ENCODE measurements at places on chromosomes 16 and 17. TPM values are rescaled to one million over a fixed set of nuclear protein-coding genes. Genes with fewer than 3 reads are reported as not detected.

Gene CCL4L2
- not detected for polyA plus RNA-seq

Gene KRT28
- not detected for polyA plus RNA-seq

Gene CD7
- 4.4 TPM for polyA plus RNA-seq

Gene UBE2Z
- polyA plus RNA-seq = 58.1 TPM

Gene RAMP2
- polyA plus RNA-seq = not detected

Gene TRPV3
- 2.2 TPM for polyA plus RNA-seq

Gene TRPV2
- polyA plus RNA-seq = 73.6 TPM

Gene TAT
- not detected for polyA plus RNA-seq

Gene TP53TG3D
- not detected for polyA plus RNA-seq

Gene HOXB7
- polyA plus RNA-seq = not detected

Gene OR3A3
- polyA plus RNA-seq = not detected

Gene GRAPL
- 10.1 TPM for polyA plus RNA-seq

Gene NUP88
- polyA plus RNA-seq = 188 TPM

Gene MPV17L
- polyA plus RNA-seq = 0.04 TPM

Gene CACNG1
- not detected for polyA plus RNA-seq

Gene FOXL1
- polyA plus RNA-seq = not detected

Gene USH1G
- not detected for polyA plus RNA-seq

Gene EVPLL
- polyA plus RNA-seq = not detected

Gene FOXN1
- not detected for polyA plus RNA-seq

Gene GCGR
- polyA plus RNA-seq = not detected

Gene CCL16
- not detected for polyA plus RNA-seq

Gene QRICH2
- polyA plus RNA-seq = 0.14 TPM

Gene GRIN2A
- not detected for polyA plus RNA-seq

Gene BAIAP3
- 26.0 TPM for polyA plus RNA-seq

Gene KATNIP
- polyA plus RNA-seq = 7.1 TPM

Gene PRSS8
- polyA plus RNA-seq = not detected

Gene TEX19
- polyA plus RNA-seq = 0.36 TPM

Gene CX3CL1
- polyA plus RNA-seq = not detected

Gene KRT35
- not detected for polyA plus RNA-seq

Gene BICDL2
- not detected for polyA plus RNA-seq

Gene PPY
- not detected for polyA plus RNA-seq

Gene ATF7IP2
- polyA plus RNA-seq = 75.3 TPM

Gene TBC1D3G
- polyA plus RNA-seq = not detected

Gene PNMT
- polyA plus RNA-seq = not detected

Gene SPATA22
- not detected for polyA plus RNA-seq

Gene SOST
- not detected for polyA plus RNA-seq

Gene UTS2R
- polyA plus RNA-seq = not detected

Gene CCL22
- 0.20 TPM for polyA plus RNA-seq

Gene CD300LB
- not detected for polyA plus RNA-seq

Gene C17orf58
- 1.6 TPM for polyA plus RNA-seq

Gene GLP2R
- polyA plus RNA-seq = not detected

Gene RND2
- 0.05 TPM for polyA plus RNA-seq

Gene OTOA
- polyA plus RNA-seq = not detected

Gene CACNA1H
- polyA plus RNA-seq = not detected

Gene ZG16
- polyA plus RNA-seq = not detected

Gene KRTAP4-1
- not detected for polyA plus RNA-seq
